ENCODE measurements at places on chromosomes 11 and 22.

DNA sequence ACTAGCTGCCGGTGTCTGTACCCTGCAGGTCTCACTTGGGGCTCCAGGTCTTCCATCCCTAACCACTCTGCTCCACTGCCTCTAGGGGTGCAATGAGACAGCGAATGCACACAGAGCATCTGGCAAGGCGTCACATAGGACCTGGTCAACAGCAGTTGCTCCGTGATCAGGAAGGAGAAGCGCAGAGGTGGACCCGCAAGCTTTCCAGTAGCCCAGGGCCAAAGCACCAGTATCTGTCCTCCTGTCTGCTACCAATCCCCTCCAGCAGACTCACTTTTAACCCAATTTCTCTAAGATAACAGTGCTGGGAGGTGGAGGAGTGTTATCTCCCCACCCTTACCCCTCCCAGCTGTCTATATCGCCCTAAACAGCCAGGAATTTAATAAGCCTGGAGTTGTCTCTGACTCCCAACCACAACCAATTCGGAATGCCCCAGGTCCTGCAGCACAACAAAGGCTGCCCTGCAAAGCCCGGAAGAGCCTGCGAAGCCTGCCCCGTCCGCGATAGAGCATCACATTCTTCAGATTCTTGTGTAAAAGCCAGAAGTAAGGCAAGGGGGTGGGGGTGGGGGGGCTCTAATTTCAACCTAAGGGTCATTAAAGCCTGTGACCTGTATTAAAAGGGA is 19.3 kb downstream of the MYH9 start:
- peak; percentile 76 for DNase-seq

DNA sequence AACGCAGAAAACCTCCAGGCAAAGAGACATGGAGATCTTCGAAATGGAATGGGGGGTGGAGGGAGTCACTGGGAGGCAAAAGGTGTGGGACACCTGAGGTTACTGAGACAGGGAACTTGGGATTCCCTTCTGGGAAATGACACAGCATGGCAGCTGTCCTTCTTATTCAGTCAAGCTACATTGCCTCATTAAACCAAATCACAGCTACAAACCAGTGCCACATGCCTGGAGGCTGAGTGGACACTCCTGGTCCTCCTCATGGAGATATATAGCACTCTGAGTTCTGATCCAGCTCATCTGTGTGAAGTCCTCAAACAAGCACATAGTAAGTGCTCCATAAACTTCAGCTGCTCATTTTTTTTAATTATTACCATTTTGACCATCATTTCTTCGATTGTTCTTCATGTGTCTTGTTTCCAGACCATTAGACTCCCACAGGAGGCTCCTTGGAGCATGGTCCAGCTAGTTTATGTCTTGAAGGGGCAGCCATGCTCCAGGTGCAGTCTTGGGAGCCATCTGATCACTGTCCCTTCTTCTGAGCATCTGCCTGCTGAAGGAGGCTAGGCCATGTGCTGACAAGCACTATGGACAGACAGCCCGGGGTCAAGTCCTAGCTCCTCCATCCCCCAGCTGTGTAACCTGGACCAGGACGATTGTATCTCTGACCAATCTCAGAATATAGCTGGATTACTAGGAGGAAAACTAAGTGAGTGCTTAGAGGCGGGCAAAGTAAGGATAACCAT is 9.7 kb upstream of the FXYD2 start:
- DNase-seq, result no peak

DNA sequence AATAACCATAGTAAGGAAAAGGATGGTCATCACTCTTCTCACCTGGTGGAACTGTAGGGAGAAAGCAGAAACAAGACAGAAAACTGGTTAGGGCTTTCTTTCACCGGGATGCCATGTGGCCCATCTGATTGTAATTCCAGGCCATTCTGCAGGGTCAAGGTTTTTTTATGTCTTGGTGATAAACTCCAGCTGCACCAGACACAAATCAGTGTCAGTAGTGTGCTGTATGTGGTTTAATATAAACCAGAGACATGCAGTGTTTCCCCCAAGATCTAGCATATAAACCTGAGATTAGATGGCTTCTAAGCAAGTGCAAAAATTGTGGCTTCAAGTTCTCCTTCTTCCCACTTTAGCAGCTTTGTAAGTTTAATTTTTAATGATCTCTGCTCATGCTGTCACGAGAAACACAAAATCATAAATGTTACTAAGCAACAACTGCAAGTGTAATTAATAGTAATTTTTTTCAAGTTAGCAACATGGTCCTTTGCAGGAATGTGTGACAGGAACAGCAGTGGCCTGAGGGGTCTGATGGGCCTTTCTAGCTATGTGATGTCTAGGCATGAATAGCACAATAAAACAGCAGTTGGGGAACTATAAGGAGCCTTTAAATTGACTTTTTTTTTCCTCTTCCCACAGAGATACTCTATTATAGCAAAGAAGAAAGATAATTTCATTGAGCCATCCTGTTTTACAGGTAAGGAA is 41.6 kb downstream of the BDNF start:
- no peak for DNase-seq

- DNase-seq, result no peak
Observed at GRCh38 chr11:70429428-70429705, 31.0 kb downstream of the CTTN start.

DNA sequence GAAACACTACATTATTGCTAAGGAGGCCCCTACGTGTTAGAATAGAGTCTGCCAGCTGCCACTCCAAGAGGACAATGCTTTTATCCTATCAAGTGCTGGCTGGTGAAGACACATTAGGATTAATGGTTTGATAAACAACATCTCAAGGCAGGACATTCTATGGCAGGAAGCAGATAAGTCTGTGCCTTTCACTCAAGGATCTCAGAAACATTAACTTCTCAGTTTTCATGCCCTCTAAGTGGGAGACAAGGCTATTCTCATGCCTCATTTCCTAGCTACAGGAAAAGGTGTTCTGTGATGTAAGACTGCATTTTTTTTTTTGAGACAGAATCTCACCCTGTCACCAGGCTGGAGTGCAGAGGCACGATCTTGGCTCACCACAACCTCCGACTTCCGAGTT is 23.5 kb upstream of the TIMP3 start:
- no peak for DNase-seq

GRCh38 chr11:118163494-118163893 is 10.9 kb upstream of the SCN4B start:
- DNase-seq, result no peak

DNA sequence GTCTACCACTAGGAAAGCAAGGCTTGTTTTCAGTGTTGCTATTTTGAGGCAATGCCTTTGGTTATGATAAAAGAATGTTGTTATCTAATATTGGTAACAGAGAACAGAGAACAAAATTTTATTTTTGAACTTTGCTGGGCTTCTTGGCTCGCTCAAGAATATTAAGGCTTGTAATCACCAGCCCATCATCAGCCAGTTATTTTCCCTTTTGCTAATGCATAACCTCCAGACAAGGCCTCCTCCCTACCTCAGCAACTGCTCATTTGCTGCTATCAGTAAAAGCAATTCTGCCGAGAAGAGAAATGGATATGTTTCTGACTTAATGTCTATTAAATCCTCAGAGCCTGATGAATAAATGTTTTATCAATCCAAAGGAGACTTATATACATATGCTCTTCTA is 8.9 kb downstream of the MTMR2 start:
- DNase-seq, result no peak

- peak; percentile 89 for DNase-seq
Observed at GRCh38 chr11:117199053-117199915, at the start of gene TAGLN. TSS of gene TAGLN (plus strand) at chr11:117199370. CDS start at chr11:117203014, 3,644 bp downstream.

DNA sequence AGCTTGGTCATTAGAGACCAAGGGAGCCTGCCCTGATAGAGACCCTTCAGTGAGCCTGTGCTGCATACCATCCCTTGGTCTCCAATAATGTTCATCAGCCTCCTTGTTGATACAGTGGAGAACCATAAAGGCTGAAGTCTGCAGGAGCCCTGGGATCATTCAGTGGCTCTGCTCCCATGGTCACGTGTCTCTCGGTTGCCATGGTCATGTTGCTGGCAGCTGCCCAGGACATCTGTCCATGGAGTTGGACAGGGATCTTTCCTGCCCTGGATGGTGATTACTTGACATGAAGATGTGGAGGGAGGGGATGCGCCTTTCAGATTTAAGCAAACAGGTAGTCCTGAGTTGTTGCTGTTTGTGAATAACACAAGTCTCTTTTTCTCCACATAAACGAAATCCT is 38.2 kb downstream of the CYB5R2 start:
- no peak for DNase-seq

DNA sequence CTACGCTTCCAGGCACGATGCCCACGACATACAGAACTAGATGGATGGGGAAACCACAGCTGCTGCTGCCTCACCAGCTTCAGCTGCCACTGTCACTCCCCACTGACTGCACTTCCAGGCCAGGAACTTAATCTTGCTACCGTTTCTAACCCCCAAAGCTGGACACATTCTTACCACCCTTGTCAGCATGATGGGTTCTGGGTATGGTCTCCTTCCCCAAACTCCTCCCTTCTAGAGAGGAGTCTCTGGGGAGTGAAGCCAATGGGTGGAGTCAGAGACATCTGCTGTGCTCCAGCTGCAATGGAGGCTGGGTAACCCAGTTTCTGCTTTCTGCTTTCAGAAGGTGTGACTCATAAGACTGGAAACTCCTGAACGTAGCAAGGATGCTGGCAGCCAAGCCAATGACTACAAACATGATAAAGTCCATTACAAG is 87.0 kb upstream of the THY1 start:
- DNase-seq, result peak; percentile 66

- no peak for DNase-seq
Observed at GRCh38 chr11:86537541-86538222, 134.7 kb downstream of the ME3 start.

DNA sequence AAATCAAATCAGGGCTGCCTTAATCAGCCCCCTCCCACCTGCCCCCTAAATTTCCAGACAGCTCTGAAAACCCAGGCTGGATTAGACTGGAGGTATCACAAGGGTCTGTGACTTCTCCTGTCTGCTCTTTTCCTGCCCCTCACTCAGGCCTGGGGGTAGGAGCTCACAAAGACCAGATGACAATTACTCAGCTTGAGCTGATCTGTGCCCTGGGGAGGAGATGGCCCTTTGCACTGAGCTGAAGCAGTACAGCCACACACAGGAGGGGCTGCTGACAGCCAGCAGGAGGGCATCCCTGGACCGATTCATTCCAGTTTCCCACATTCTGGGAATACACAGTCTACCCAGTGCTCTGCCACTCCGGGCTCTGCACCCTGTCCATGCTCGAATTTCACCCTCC is 4.2 kb downstream of the ABCC8 start:
- DNase-seq, result no peak

DNA sequence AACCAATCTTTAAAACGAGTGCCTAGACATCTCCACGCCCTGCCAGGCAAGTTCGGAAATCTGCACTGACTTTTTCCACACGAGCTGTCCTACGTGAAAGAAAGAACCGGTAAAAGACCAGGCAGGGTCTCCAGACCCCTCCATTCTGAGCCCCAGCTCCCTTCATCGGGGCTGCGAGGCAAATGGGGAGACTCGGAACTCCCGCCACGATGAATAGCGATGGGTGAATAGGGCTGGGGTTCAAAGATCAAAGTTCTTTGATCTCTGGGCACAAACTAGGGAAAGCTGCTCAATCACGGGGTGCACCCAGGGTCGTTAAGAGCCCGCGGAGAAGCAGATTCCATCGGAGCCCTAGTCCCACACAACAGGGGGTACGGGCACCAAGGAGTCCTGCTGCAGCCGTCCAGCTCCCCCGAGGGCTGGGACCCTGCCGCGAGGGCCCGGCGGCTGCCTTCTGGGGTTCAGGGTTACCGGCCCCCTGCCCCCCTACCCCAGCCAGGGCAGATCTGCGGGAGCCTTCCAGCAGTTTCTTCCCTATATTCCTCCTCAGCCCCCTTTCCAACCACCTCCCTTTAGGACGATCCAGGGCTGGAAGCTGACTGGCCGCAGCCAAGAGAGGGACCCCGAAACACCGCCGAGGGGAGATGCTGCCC is 1.1 kb downstream of the LRP4 start:
- DNase-seq, result no peak

DNA sequence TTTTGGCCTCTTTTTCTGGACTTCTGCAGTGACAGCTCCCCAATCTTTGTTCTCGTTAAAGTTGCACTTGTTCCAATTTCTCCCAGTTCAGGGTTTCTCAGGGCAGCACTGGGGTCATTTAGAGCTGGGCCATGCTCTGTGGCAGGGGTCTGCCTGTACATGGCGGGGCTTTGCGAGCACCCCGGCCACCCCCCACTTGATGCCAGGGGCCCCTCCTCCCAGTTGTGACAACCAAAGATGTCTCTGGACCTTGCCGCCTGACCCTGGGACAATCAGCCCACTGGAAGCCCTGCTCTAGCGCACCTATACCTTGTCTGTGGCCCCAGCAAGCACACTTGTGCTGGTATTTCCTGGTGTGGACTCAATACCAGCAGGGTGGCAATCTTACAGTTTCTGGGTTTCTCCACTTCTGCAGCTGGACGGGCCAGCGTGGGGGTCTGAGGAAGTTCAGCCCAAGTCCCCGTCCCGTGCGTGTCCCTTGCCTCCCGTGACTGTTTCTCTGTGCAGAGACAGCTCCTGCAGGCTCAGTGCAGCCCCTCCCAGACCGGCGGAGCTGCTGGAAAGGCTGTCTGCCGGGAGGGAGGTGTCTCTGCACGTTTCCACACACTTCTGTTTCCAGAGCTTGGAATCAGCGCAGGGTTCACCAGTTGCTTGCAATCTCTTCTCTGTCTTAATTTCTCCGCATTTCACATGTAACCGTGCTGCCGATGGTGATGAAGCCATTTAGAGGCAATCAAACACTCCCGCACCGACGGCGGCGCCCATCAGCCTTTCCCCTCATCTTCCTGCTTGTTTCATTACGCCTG is 1328.9 kb downstream of the BRD1 start:
- no peak for DNase-seq

DNA sequence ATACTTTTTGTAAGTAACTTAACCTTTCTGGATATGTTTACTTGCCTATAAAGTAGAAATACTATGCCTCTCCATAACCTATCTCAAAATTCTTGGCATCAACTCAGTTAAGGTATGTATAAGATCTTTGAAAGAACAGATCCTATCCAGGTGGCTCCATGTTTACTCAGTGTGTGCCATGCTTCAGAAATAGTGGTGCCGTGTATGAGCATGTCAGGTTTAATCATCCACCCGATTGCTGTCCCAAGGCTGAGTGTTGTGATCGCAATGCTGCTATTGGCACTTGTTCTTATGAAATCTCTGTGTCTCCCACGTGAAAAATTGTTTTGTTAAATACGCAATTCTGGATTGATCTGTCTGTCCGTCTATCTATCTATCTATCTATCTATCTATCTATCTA is 85.9 kb upstream of the SNX19 start:
- no peak for DNase-seq

- no peak for DNase-seq
Observed at GRCh38 chr11:94768602-94769541, 716 bp downstream of the AMOTL1 start.

GRCh38 chr11:48007677-48008076 is 27.3 kb downstream of the PTPRJ start:
- no peak for DNase-seq

DNA sequence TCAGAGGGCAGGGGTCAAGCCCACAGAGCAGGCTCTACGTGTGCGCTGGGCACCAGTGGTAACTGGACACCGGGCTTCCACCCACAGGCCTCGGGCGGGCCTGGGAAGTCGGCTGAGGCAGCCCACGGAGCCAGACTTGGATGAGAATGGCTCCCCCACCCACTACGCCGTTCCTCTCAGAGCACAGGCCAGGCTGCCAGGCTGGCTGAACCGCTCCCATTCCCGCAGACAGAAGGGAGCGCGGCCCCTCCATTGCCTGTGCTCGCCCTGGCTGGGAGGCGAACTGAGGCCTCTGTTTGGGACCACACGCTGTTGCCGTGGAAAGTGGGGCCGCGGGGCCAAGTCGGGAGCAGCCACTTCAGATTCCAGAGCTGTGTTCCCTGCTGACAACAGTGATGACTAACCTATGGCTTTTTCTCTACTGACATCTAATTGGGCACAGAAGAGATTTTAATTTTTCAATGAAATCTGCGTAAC is 63.9 kb downstream of the MYH9 start:
- DNase-seq, result no peak

- peak; percentile 62 for DNase-seq
Observed at GRCh38 chr11:31240340-31240904, 129.1 kb downstream of the DCDC1 start.
